ENCODE measurements at places on chromosomes 4 and X. TPM values are rescaled to one million over a fixed set of nuclear protein-coding genes. Genes with fewer than 3 reads are reported as not detected.

Gene PDGFRA
- 0.41 TPM for total RNA-seq

Gene ADGRG4
- not detected for total RNA-seq

Gene PNCK
- not detected for total RNA-seq

Gene PRKG2
- not detected for total RNA-seq

Gene ABCG2
- total RNA-seq = 12.8 TPM

Gene OR13H1
- total RNA-seq = not detected

Gene JAKMIP1
- 3.4 TPM for total RNA-seq

Gene CORIN
- total RNA-seq = not detected

Gene SORBS2
- 17.3 TPM for total RNA-seq

Gene ZNF630
- 21.3 TPM for total RNA-seq

Gene PTPN13
- 6.8 TPM for total RNA-seq

Gene GTPBP6
- total RNA-seq = 32.1 TPM

Gene WDR13
- 125 TPM for total RNA-seq

Gene PGRMC1
- total RNA-seq = 271 TPM

Gene CXXC4
- total RNA-seq = 2.1 TPM

Gene HSPA4L
- total RNA-seq = 16.2 TPM

Gene MND1
- total RNA-seq = 11.2 TPM

Gene NPNT
- 4.4 TPM for total RNA-seq

Gene CCNA2
- 106 TPM for total RNA-seq

Gene SMIM10
- 11.8 TPM for total RNA-seq

Gene UCP1
- not detected for total RNA-seq

Gene UGT2B10
- not detected for total RNA-seq

Gene MAGEA8
- total RNA-seq = not detected

Gene EPGN
- total RNA-seq = not detected

Gene TMEM184C
- 32.2 TPM for total RNA-seq

Gene NPY1R
- 16.6 TPM for total RNA-seq

Gene RTL5
- total RNA-seq = 0.90 TPM

Gene BEX1
- not detected for total RNA-seq

Gene AKAP4
- total RNA-seq = not detected

Gene NHS
- total RNA-seq = 2.4 TPM

Gene ABLIM2
- 2.1 TPM for total RNA-seq

Gene SPANXN3
- total RNA-seq = not detected

Gene HADH
- total RNA-seq = 20.8 TPM

Data from Caki2 (cell line).